ENCODE measurements at places on chromosomes 2 and 18. TPM values are rescaled to one million over a fixed set of nuclear protein-coding genes. Genes with fewer than 3 reads are reported as not detected.

Gene ELOA2
- not detected for total RNA-seq

Gene BCS1L
- total RNA-seq, result 46.7 TPM

GRCh38 chr2:68992933-68993332, 18.5 kb downstream of the GKN1 start:
- DNase-seq, result no peak

Gene TSPYL6
- not detected for total RNA-seq

Gene SCYGR4
- not detected for total RNA-seq

DNA sequence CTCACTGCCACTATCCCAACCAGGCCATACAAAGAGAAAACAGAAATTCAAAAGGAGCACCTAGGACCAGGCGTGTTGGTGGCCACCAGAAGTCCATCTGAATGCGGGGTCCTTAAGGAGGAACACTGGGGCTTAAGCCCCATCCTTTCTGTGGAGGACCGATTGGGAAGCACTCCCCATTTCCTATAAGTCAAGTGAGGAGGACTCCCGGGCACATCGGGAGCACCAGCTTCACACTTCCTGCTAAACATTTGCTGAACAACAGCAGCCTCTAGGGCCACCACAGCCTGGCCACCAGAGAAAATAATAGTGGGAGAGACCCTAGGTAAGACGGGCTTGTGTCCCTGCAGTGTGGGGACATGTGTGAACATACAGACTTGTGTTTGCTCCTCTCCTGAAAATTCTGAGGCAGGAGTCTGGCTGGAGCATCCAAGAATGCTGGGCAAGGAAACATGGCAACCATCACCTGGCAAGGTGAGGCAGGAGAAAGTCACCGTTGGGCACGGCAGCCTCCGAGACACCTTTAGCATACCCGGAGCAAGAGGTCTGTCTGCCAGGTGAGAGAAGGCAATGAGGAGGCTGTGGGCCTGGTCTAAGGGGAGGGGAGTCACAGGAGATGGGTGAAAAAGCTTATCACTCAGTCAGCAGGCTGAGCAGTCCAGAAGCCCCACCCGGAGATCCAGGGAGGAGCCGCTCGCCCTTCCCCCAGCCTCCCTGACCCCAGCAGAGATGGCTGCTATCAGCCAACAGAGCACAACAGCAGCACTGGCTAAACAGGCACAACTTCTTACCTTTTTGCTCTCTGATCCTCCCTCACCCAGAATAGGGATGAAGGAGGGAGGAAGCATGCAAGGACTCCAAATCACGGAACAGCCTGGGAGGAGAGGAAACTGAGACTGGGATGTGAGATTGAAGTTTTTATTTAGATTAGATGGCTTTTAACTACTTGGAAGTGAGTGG, 282.3 kb downstream of the EIPR1 start:
- DNase-seq, result no peak

GRCh38 chr2:120381661-120382060, 35.7 kb downstream of the INHBB start:
- no peak for DNase-seq

- DNase-seq, result no peak
Measured at GRCh38 chr2:152433289-152433688, 98.3 kb downstream of the FMNL2 start.

Gene GPR45
- not detected for total RNA-seq

DNA sequence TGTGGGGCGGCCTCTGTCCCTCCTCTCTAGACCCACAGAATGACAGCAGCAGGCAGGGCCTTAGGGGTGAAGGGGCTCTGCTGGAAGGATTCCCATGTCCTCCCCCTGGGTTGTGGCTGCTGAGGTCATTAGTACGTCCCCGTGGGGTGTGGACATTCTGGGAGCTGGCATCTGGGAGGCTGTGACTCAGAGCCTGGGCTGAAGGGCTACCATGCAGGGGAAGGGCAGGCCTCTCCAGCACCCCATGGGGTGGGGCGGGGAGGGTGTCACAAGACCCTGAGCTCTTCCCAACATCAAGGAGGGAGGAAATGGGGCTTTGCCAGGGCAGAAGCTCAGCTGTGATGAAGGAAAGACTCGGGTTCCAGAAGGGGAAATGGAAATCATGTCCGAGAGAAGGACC, 105.8 kb upstream of the SMAD2 start:
- DNase-seq, result no peak

GRCh38 chr2:241965931-241966412, 96.4 kb downstream of the RTP5 start:
- DNase-seq, result peak; percentile 75

DNA sequence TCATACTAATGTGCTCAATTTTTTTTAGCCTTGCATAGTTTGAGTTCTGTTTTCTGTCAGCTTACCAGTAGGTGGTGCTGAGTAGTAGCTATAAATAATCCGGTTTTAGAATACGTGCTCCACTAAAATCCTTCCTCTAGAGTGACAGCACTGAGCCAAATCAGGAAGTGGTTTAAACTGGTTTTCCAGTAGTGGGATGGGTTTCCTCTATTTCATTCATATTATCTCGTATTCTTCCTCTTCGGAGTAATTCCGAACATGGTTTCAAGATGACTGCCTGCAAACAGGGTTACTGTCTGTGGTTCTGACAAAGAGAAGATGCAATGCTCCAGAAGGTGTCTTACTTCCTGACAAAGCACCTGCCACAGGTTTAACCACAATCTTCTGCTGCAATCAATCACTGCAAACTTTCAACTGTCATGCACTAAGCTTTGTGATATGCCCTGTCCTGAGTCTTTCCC, 496.9 kb upstream of the VRK2 start:
- no peak for DNase-seq

DNA sequence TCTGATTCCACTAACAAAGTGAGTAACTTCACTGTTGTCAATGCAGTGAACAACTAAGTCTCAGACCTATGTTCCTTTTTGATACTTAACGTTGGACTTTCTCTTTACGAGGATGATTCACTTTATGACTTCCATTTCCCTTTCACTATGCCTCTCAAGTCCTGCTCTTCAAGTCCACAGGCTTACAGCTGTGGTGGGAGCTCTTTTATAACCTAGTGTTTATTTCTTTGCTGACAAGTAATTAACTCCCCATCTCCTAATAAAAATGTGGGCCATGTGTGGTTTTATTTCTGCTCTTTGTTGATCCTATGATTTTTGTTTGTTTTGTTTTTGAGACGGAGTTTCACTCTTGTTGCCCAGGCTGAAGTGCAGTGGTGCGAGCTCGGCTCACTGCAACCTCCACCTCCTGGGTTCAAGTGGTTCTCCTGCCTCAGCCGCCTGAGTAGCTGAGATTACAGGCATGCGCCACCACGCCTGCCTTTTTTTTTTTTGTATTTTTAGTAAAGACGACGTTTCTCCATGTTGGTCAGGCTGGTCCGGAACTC, 142.1 kb downstream of the USP34 start:
- DNase-seq, result no peak

DNA sequence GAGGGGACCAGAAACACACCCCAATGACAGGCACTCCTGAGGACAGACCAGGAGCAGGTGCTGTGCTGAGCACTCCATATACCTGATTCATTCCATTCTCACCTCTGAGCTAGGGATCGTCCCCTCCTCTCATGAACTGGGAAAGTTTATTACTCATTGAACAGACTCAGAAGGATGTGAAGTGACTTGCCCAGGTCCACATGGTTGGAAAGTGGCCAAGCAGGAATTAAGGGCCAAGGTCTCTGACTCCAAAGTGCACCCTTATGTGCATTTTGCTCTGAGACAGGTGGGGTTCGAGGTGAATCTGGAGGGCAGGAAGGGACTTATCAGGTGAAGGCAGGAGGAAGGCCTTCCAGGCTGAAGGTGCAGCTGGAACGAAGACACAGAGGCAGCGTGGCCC, 25.1 kb upstream of the PLB1 start:
- no peak for DNase-seq

- DNase-seq, result no peak
Measured at GRCh38 chr18:43780782-43781340, 503.6 kb upstream of the SYT4 start.

GRCh38 chr18:9237981-9238380, 96.6 kb upstream of the TWSG1 start:
- no peak for DNase-seq

Gene CD226
- 46.4 TPM for total RNA-seq

Gene IL1A
- total RNA-seq, result not detected

DNA sequence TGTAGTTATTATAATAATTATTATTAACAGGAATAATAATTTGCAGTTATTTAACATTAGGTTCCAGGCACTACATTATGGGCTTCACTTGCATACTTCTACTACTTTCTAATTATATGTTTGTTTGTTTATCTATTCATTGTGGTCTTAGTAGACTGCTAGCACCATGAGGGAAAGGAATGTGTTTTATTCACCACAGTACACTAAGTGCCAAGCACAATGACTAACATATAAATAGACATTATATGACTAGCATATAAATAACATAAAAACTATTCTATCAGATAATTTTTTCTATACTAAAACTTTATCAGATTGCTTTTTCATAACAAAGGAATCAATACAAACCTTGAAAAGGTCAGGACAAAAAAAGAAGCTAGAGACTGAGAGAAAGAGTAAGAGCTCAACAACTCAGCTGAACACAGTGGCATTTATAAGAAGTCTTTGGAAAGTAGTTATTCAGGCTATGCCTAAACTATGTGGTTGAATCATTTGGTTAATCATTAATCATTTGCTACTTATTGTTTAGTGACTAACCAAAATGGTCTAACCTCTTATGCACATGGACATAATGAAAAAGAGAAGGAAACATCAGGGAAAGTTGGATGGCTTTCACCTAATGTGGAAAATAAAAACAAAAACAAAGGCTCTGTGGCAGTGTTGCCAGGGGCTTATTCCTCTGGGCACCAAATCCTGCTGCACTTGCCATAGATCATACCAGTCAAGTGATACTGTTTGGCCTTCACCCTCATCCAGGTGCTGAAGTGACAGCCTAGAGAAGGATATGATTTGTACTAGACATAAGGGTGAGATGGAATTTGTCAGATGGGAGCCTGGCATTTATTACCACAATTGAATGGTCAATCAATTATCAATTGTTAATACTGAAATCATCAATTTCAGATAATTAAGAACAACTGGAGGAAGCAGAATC, 174.9 kb downstream of the ETAA1 start:
- no peak for DNase-seq

GRCh38 chr2:227118353-227118752, 45.7 kb downstream of the COL4A4 start:
- DNase-seq, result no peak

- DNase-seq, result no peak
Measured at GRCh38 chr2:62459106-62459505, 46.9 kb downstream of the TMEM17 start.

DNA sequence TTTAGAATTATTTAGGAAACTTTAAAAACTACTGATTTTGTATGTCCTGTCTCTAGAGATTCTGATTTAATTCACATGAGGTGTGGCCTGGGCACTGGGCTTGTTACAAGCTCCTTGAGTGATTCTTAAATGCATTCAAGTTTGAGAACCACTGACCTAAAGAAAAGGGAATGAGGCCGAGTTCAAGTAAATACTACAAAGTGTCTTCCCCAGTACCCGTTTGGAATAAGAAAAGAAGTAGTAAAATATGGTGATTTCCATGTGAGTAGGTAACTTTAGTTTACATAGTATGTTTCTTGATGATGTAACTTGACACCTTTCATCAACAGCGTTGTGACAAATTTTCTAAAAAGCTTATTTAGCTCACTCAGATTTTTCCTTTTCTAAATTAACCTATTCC, 1022.9 kb upstream of the NRXN1 start:
- DNase-seq, result no peak

Gene APLF
- total RNA-seq, result 4.5 TPM

- DNase-seq, result no peak
Measured at GRCh38 chr2:65798641-65799040, 366.2 kb upstream of the SPRED2 start.

DNA sequence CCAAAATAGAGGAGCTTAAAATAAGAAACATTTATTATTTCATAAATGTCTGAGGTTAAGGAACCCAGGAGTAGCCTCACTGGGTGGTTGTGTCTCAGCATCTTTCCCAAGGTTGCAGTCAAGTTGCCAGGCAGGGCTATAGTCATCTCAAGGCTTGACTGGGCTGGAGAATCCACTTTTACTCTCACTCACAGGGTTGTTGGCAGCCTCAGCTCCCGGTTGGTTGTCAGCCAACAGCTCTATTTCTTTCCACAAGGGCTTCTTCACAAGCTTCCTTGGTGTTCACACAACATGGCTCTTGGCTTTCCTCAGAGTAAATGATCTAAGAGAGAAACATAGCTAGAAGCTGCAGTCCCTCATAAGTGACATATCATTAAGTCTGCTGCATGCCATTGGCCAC, 55.6 kb upstream of the TEX51 start:
- no peak for DNase-seq

Gene LBX2
- total RNA-seq, result 1.2 TPM

Gene CAB39
- 143 TPM for total RNA-seq

Gene CYP1B1
- 9.7 TPM for total RNA-seq

- DNase-seq, result no peak
Measured at GRCh38 chr2:15941481-15941850, 1.1 kb downstream of the MYCN start.

Gene VIT
- not detected for total RNA-seq

DNA sequence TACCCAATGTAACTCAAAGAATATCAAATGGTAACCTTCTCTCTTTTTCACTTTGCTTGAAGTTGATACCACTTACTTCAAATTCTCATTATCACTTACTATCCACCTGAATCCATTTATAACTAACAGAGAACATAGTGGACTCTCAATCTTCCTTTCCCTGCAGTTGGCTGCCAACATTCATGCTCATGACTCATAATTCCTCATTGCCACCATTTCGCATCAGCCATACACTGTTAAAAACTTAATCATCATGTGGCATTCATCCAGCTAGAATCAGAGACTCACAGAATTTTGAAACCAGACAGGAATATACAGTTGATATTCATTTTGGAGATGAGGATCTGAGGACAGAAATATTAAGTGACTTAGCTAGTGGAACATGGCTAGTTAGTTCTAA, 56.8 kb downstream of the SLC4A10 start:
- no peak for DNase-seq

DNA sequence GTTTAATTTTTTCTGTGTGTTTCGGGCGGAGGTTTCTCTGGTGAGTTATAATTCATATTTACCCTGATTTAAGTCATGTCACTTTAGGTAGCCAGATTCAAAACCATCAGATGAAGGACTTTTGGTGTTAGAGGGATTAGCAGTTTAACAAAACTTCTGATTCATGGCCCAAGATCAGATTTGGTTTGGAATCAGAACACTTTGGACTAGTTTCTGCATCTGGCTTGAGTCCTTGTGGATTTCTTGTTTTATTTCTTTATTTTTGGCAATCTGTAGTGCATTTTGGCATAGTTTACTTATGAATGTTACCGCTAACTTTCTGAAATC, 3.5 kb downstream of the NEDD4L start:
- no peak for DNase-seq

Gene ANKRD62
- total RNA-seq, result not detected

- no peak for DNase-seq
Measured at GRCh38 chr2:121943285-121943684, 187.8 kb downstream of the TSN start.

- no peak for DNase-seq
Measured at GRCh38 chr2:218024871-218025270, 22.1 kb upstream of the TNS1 start.

GRCh38 chr2:228658998-228659397, 477.5 kb upstream of the SPHKAP start:
- DNase-seq, result no peak
